ENCODE measurements at places on chromosomes 12 and 14. TPM values are rescaled to one million over a fixed set of nuclear protein-coding genes. Genes with fewer than 3 reads are reported as not detected.

The RFX4 gene
- not detected for total RNA-seq

The TESPA1 gene
- total RNA-seq: 180 TPM

GRCh38 chr12:62868820-62869219, 66.1 kb downstream of the PPM1H start:
- no peak for DNase-seq

DNA sequence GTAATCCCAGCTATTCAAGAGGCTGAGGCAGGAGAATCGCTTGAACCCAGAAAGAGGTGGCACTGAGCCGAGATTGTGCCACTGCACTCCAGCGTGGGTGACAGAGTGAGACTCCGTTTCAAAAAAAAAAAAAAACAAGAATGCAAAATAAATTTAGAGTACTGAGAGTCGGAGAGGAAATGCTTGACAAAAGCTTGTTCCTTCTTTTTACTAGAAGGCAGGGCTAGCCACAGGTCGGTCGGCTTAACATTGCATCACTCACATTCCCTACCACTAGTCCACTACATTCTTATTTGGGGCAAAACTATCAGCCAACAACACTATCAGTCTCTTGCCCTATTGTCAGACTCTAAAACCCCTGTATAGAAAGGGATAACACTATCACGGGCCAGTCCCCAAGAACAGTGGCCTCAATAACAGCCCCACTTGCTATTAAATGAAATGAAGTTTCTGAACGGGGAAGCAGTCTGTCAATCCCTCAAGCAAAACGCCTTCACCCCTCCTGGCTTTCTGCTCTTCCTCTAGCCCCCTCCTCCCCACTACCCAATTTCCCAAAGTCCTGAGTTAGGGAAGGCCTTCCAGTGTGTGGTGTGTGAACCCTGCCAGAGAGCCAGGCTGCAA, 1.0 kb downstream of the RNF41 start:
- DNase-seq: peak; percentile 20

- DNase-seq: no peak
Measured at GRCh38 chr12:125983094-125983783, 918.0 kb downstream of the AACS start.

DNA sequence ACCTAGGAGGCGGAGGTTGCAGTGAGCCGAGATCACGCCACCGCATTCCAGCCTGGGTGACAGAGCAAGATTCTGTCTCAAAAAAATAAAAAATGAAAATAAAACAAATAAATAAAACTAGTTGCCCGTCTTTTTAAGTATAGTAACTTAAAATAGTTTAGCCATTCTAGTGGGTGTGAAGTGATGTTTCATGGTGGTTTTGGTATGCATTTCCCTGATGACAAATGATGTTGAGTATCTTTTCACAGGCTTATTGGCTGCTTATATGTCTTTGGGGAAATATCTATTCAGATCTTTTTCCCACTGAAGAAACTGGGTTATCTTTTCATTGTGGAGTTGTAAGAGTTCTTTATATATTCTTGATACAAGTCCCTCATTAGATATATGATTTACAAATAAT, 102.4 kb upstream of the METAP2 start:
- DNase-seq: no peak

- DNase-seq: no peak
Measured at GRCh38 chr14:63435838-63436237, 107.3 kb downstream of the PPP2R5E start.

GRCh38 chr14:86221755-86222154, 691.8 kb downstream of the FLRT2 start:
- DNase-seq: no peak

GRCh38 chr12:30624009-30624408, 71.7 kb downstream of the IPO8 start:
- no peak for DNase-seq
